Esophagus squamous epithelium (tissue), 5 donors: ENCODE measurements at places on chromosomes 5 and 9. TPM values are rescaled to one million over a fixed set of nuclear protein-coding genes. Genes with fewer than 3 reads are reported as not detected.

Gene NXNL2
- not detected for total RNA-seq

Gene PHF24
- 0.09 TPM for total RNA-seq

Gene PCDHB2
- 2.3 TPM for total RNA-seq

Gene PCDHGA1
- 0.38 TPM for total RNA-seq

Gene DMRT3
- not detected for total RNA-seq
